AG08396 (cell line): ENCODE measurements at places on chromosomes 4 and X.

DNA sequence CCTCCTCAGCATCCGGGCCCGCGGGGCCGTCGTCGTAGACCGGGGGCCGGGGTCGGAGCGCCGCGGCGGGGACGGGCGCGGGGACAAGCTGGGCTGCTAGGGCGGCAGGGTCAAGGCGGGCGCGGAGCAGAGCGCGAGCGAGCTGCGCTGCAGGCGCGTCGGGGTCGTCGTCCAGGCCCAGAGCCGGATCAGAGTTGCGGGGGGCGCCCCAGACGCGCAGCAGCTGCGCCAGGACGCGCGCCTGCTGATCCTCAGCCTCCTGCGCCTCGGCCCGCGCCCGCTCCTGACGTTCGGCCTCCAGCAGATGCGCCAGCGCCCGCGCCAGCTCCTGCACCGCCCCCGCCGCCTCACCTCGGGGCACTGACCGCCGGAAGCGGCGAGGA lies 3.5 kb downstream of the PCSK1N start:
- DNase-seq, result no peak

- no peak for DNase-seq
These were observed 50.4 kb upstream of the PTPN13 start for GRCh38 chr4:86543560-86544309.

GRCh38 chrX:4830880-4831557 lies 1117.6 kb upstream of the PRKX start:
- no peak for DNase-seq

DNA sequence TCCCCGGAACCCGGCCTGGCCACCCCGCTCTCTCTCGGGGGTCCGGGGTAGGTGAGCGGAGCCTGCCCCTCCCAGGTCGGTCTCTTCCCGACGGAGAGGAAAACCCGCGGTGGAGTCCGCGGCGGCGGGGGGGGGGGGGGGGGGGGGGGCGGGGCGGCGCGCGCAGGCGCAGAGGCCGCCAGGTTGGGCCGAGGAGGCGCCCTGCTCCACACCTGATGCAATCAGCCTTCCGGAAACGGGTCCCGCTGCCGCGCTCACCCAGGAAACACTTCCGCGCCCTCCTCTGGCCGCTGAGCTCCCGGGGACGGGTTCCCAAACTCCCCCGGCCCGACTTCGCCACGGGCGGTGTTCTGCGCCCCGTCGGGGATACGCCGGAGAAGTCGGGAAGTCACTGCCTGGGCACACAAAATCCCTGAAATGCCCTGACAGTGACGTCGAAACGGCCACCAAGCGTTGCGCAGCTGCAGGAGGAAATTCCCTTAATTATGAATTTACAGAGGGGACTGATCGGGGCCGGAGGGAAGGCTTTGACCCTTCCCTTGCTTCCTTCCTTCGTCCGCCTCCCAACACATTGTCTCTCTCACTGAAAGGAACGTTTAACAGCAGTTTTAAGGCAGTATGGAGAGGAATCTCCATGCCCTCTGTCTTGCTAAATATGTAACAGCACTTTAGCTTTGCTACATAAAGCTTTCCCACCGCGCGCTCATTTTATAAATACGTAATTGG lies 2.1 kb upstream of the APBB2 start:
- peak; percentile 91 for DNase-seq

GRCh38 chr4:77145842-77146185 lies 11.2 kb upstream of the CCNG2 start:
- DNase-seq, result no peak

DNA sequence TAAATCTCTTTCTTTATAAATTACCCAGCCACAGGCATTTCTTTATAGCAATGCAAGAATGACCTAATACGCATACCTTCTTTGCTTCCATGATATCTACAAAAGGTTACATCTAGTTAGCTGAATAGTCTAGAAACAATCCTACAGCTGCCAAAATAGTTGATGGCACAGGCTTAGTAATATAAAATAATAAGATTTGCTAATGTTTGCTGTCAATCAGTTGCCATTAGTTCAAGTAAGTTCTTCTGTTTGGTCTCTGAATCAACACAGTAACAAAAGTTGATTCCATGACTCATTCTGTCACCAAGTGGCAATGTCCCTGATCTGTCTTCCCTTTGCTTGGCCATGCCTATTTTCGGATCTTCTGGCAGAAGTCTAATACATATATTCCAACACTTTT lies 470.2 kb downstream of the SPRY1 start:
- no peak for DNase-seq

DNA sequence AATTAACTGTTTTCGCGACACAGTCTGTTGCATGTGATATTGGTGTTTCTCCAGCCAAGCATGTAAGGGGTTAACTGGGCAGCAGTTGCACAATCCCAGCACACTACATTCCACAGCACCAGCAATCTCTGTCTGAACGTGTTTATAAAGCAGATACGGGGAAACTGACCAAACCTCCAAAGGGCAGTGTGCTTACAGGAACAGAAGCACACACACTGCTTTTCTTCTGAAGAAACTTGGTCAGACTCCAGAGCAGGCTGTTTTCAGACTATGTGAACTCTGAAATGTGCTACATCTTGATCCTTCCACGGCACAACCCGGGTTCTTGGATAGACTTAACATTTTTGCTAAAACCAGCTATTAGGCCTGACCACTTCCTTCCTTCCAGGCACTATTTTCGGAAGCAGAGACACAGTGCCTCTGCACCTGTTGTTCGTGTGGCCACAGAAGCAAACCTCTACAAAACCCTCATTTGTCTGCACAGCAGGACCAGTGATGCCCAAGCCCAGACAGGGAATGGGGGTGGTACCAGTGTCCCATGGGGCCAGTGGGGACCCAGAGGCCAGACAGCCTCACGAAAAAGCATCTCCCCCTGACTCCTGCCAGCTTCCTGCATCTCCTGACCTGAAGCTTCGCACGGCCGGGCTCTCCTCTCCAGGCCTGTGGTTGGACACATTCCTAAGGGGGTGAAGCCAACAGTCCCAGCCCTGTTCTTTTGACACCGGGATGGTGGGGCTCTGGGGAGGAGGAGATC lies 90.1 kb downstream of the IRF2 start:
- peak; percentile 61 for DNase-seq

- DNase-seq, result no peak
These were observed 17.9 kb downstream of the COQ2 start for GRCh38 chr4:83266689-83267088.

DNA sequence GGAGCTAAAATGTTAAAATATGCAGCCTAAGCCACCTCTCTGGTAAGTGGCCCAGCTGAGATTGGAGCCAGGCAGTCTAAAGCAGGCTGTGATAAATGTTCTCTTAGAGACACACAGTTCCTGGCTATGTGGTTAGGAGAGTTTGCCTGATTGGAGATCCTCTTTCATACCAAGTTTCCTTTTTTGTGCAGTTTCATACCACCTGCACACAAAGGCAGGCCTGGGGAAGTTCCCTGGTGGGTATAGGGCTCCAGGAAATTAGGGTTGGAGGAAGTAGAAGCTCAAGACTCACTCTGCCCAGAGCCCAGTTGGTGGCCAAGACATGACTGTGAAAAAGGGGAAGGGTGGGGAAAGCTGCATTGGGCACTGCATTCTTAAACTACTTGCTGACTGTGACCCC lies 16.9 kb downstream of the CYBB start:
- no peak for DNase-seq

DNA sequence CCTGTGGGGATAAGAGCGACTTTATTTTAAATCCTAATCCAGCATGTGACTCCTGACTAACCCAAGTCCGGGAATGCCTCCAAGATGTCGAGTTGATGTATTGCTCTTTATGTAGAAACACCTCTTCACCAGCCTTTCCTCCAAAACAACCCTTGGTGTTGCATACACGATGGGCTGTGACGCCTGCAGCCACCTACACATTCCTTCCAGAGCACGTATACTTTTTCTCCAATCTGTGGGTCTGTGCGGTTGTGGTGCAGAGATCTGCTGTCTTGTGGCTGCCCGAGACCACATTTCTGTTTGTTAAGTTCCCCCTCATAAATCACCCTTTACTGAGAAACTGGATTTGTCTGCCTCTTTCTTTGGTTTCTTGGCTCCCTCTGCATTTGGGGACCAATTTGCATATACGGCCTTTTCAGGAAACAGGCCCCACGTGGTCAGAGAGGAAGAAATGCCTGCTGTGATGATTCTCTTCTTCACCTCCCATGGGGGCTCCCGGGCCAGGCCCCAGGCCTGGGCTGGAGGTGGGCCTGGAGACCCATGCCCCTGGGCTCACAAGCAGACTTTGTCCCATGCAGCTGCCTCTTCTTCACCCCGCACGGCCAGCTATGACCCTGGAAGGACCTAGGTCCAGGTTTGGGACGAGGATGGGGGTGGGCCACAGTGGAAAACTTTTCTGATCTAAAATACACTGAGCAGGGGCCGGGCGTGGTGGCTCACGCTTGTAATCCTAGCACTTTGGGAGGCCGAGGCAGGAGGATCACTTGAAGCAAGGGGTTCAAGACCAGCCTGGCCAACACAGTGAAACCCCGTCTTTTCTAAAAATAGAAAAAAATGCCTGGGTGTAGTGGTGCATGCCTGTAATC lies 21.4 kb upstream of the AFAP1 start:
- peak; percentile 89 for DNase-seq

- no peak for DNase-seq
These were observed 45.7 kb downstream of the PASD1 start for GRCh38 chrX:151609222-151609621.

DNA sequence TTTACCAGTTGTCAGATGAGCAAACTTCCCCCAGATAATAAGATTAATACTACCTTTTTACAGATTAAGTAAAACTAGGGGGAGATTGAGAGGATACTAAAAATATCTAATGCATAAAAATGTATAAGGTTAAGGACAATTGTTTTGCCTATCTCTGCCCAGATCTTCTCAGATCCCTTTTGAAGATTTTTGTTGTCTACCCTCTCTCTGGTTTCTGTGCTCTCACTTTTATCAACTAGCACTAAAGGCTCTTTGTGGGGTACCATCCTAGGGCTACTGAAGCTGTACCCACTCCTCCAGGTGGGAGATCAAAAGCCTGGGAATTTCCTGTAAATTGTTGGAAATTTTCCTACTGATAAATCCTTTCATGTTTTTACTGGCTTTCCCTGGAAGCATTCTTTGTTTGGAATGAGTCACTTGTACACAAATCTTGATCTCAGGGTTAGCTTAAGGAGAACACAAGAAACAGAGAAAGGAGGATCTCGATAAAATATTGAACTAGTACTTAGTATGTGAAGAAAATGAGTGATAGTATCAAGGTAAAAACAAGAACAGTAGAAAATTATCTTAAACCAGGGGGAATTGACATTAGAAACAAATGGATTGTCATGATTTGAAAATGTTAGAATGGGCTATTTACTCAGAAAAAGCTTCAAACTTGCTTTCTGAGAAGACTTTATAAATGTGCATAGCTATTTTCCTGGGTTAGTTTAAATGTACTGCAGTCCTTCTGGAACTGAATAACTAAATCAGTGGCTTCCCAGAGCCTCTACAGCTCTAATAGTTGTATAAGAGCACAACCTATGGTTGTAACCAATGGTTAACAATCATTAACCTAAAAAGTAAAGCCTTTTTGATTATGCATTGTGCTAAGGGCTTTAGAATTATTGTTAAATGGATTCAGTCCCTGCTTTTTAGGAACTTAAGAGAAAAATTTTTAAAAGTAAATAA lies 679.9 kb upstream of the MAGEB2 start:
- DNase-seq, result no peak

DNA sequence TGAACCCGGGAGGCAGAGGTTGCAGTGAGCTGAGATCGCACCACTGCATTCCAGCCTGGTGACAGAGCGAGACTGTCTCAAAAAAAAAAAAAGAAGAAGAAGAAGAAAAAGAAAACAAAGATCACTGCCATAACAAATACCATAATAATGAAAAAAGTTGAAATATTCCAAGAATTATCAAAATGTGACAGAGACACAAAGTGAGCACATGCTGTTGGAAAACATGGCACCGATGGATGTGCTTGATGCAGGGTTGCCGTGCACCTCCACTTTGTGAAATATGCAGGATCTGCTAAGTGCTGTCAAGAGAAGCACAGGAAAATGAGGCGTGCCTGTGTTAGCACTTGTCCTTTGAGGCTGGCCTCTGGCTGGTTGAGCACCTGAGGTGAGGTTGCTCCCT lies 133.3 kb downstream of the STK32B start:
- no peak for DNase-seq

DNA sequence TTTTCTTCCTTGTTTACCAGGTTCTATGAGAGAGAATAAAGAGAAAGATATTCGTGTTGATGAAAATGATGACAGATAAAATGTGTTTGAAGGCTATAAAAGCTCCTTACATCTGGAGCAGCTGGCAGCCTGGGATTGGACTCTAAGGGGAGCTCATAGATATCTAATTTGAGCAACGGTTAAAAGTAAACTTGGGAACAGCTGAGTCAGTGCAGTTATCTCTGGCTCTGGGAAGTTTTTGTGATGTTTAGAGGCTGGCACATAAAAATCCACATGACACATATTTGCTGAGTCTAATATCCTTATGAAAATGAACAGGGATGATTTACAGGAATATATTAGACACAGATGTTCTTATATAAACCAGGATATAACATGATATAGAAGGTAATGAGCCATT lies 331.8 kb upstream of the TENM3 start:
- DNase-seq, result no peak

GRCh38 chrX:134622056-134622812 lies 36.0 kb downstream of the PLAC1 start:
- peak; percentile 64 for DNase-seq

- no peak for DNase-seq
These were observed 853.5 kb downstream of the TRIML1 start for GRCh38 chr4:188992706-188993105.

DNA sequence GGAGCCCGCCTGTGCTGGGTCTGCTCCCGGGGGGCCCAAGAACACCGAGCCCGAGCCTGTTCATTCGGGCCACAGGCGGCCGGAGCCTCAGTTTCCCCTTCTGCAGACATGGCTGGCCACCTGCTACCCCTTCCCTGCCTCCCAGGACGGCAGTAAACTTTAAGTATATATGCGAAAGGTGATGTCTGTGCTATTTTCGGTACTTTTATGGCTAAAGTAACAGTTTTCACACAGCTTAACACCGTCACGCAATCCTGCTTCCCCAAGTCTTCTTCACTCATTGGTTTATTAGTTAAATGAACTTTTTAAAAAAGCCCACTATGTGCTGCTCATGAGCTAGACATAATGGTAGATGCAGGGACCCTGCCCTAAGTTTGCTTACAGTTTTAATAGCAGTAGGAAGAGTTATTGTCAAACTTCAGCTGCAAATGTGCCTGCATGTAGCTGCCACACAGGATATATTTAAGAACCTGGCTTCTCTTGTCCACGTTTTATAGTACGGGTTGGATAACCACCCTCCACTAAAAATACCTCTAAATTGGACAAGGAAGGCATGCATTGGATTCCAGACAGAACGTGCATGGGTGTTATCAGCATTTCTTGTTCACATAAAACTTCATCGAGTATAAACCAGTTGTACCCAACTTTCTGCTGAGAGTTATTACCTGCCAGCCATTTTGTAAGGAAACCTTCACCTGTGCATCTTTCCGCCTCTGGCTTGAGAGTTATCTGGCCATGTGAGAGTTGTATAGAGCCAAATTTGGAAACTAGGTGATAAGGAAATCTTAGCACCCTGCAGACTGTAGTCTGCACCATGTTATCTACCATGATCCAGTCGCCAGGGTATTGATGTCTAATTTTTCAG lies 741 bp downstream of the ANAPC4 start:
- no peak for DNase-seq

GRCh38 chr4:10671366-10671765 lies 13.2 kb downstream of the CLNK start:
- no peak for DNase-seq
